ENCODE measurements at places on chromosomes 7 and 10. TPM values are rescaled to one million over a fixed set of nuclear protein-coding genes. Genes with fewer than 3 reads are reported as not detected.

DNA sequence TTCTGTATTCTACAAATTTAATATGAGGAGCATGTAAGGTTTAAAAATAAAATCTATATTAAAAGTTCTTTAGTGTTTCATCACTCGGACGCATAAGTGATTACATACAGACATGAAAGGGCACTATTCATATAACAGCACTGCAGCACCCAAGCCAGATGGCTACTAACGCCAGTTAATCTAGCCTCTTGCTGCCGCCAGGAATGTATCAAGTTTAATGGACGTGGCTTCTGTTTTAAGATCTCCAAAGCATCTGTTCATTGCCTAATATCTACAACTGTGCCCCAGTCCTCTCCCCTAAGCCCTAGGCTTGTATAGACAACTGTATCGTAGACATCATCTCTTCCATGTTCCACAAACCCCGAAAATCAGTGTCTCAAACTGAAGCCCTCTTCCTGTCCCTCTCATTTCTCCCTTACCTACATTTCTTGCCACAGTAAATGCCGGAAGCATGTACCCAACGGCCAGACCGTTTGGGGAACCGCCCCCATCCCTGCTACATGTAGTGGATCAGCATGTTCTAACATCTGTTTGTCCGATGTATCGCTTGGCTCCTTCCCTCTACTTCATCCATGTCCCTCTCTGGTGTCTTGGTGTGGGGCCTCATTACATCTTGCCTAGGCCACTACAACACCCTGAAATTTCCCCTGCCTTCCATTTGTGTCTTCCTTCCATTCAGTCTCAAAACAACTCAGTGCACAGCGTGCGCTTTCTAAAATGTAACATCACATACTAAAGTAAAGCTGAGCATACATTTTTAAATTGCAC lies 147.5 kb upstream of the RSU1 start:
- H3K4me1 ChIP-seq, result peaks cover 20% of the 10 kb centered on the region
- no peak overlapping the region for H3K27ac ChIP-seq
- no peak overlapping the region for H3K4me3 ChIP-seq
- H3K36me3 ChIP-seq, result no peaks in the 10 kb centered on the region
- no peak for DNase-seq

DNA sequence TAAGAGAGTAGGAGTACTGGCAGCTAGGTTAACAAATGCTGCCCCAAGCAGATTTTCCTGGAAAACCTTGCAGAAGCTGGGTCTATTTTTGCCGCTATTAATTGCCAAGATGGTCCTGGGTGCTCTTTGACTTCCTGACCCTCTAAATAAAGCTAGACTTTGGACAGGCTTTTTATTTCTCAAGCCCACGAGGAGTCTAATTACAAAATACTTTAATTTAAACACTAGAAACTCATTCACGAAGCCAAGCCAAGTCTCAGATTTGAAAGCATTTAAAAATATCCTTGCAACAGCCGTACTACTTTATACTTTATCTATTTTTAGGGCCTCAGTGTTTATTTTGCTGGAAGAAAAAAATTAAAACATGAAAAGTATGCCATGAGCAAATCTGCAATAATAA lies 45.1 kb downstream of the TMEM26 start:
- no peak for DNase-seq
- no peak overlapping the region for H3K4me3 ChIP-seq
- H3K27me3 ChIP-seq, result peaks cover 2% of the 10 kb centered on the region

GRCh38 chr10:132514821-132515520 lies 22.6 kb upstream of the INPP5A start:
- no peak overlapping the region for H3K4me3 ChIP-seq
- no peak for DNase-seq
- H3K4me1 ChIP-seq, result no peaks in the 10 kb centered on the region
- H3K27me3 ChIP-seq, result no peaks in the 10 kb centered on the region
- H3K27ac ChIP-seq, result no peak overlapping the region

DNA sequence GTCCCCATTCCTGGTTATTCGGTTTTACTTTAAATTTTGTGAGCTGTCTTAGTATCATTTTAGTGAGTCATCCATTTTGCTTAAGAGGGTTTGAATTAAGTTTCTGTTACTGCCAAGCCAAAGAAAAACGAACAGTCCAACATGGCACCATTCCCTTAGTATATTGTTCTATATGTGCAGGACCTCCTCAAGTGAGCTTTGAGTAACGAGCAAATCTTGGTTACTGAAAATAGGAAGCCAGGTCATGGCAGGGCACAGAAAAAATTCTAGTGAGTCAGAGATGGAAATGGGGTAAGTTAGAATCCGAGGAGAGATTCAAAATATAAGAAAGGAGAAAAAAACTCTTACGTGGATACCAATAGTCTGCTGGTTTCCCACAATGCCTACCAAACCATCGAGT lies 292.9 kb downstream of the BAMBI start:
- no peak overlapping the region for H3K27ac ChIP-seq
- H3K4me3 ChIP-seq, result no peak overlapping the region
- H3K27me3 ChIP-seq, result no peaks in the 10 kb centered on the region
- H3K36me3 ChIP-seq, result no peaks in the 10 kb centered on the region
- DNase-seq, result no peak
- H3K4me1 ChIP-seq, result no peaks in the 10 kb centered on the region

GRCh38 chr7:73532224-73532623 lies 10.1 kb upstream of the BAZ1B start:
- peaks cover 18% of the 10 kb centered on the region for H3K36me3 ChIP-seq
- no peak overlapping the region for H3K27ac ChIP-seq
- no peaks in the 10 kb centered on the region for H3K27me3 ChIP-seq
- no peak for DNase-seq
- H3K4me3 ChIP-seq, result no peak overlapping the region

Gene NEURL1
- total RNA-seq, result 0.98 TPM

All from activated CD4-positive, alpha-beta memory T cell treated with anti-CD3 and anti-CD28 coated beads, Interleukin-2, amount 10 ng/mL, durations not matched to agents 7 days and 5 days (primary cell).